ENCODE measurements at places on chromosomes 5 and 9.

GRCh38 chr5:109690975-109691574 is 1.3 kb downstream of the MAN2A1 start:
- DNase-seq, result peak; percentile 59

GRCh38 chr9:81680506-81680905 is 8.8 kb downstream of the TLE1 start:
- no peak for DNase-seq

DNA sequence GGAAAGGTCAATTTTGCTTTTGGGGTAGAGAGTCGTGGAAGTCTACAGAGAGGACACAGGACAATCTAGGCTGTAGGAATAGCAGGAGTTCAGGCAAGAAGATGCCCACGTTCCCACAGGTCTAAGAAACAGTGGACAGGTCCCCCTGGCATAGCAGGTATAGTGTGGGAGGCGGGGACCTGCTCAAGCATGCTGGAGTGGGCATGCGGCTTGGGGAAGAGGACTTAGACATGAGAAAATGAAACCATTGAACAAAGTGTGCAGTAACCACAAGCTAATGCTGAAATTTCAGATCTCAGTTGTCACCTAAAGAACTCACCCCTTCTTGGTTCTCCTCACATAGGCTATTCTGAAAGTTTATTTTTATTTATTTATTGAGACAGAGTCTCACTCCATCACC is 142.8 kb upstream of the EFNA5 start:
- DNase-seq, result no peak

- DNase-seq, result no peak
Observed at GRCh38 chr9:98536542-98537173, 172.1 kb downstream of the GABBR2 start.

- DNase-seq, result no peak
Observed at GRCh38 chr9:112043423-112043822, 131.7 kb downstream of the SUSD1 start.

DNA sequence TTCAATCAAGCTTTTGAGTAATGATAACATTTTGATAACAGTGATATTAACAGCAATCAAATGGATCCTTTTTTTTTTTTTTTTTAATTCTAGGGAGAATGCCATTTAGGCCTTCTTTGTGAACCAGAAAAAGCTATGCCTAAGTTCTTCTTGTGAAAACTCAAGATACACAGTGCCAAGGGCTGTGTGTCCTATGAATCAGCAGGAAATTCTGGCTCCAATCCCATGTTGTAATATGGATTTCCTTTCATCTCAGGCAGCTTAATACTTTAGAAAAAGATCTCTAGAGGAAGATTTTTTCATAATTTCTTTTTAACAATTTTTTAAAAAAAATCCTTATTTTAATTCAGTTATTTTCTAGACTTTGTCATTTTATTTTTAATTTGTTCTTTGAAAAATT is 96.1 kb downstream of the NUDT12 start:
- DNase-seq, result no peak
